ENCODE measurements at places on chromosomes 2 and 18.

DNA sequence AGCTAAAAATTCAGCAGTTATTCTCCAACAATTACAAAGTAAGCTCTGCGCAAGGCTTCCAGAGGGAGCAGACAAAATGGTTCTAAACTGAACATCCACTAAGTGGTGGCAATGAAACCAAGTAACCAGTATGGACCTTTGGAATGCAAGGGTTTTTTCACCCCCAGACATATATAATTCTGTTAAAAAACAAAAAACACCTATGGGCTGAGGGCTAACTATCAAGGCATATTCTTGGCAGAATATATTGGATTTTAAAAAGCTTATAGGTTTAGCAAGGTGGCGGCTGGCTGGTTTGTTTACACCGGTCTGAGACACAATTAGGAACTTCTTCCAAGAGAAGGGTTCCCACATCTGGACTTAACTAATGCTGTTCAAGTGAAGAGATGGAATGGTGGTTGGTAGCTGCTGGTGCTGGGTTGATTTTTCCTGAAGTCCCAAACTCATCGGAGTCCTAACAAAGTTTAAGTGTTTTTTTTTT, 2.8 kb downstream of the ZFP36L2 start:
- DNase-seq, result no peak

DNA sequence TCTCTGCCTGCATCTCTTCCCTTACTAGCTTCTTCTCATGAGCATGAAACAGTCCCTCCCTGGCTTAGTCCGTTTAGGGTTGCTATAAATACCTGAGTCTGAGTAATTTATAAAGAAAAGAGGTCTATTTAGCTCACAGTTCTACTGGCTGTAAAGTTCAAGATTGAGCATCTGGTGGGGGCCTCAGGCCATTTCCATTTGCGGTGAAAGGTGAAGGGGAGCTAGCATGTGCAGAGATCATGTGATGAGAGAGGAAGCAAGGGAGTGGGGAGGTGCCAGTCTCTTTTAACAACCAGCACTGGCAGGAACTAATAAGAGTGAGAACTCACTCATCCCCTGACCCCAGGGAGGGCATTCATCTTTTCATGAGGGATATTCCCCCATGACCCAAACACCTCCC, 26.8 kb downstream of the RHBDD1 start:
- DNase-seq, result no peak

GRCh38 chr2:84646514-84646913, 130.2 kb downstream of the DNAH6 start:
- no peak for DNase-seq

- DNase-seq, result peak; percentile 28
Observed at GRCh38 chr2:129906861-129907235, 72.6 kb upstream of the RAB6C start.

DNA sequence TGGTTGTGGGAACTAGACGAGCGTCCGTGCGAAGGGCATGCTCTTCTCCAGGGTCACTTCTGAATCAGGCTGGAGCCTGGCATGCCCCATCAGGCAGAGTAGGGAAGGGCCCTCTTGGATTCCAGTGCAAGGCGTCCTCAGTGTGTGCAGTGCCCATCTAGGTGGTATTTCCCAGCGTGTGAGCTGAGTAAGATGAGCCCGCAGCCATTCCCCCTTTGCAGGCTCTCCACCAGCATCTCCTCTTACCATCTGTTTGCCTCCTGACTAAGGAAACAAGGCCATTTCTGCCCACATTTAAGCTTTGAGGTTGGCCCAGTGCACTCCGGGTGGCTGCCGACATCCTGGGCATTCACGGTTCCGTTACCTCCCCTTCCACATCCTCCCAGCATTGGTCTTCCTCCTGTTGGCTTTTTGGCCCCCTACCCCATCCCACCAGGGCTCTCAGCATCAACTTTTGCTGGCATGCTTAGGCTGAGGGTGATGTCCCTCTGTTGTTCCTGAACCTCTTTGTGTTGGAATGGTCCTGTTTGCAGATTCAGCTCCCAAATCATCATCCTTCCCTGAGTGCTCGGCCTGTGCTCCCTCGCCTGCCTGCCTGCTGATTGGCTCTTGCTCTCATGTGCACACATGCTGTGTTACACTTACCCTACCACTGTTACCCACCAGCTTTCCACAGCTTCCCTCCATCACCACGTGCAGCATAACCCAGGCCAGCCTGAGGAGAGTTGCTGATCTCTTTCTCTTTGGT, 11.8 kb downstream of the CEP68 start:
- no peak for DNase-seq

- no peak for DNase-seq
Observed at GRCh38 chr2:232889876-232890401, 19.9 kb downstream of the SNORC start.

Data from Kasumi-1 (cell line).